ENCODE measurements at places on chromosomes 11 and 22.
A peak's percentile ranks its signal among the peaks of the same experiment; 100 is the strongest.

DNA sequence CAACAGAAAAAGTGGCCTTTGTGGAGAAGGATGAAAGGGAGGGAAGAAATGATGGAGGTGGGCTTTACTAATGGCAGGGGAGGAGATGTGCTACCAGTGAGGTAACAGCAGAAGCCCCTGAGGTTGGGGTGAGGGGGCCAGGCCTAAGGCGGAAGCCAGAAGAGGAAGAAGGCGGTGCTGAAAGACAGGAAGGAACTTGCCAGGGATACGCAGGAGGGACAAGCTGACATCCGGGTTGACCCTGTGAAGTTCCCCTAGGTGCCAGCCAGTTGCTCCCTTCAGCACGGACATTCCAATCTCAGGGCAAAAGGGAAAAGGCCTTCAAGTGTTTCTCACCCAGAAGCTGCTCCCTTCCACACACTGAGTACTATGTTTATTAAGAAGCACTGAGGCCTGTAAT lies 2.3 kb upstream of the TIRAP start:
- DNase-seq: no peak

DNA sequence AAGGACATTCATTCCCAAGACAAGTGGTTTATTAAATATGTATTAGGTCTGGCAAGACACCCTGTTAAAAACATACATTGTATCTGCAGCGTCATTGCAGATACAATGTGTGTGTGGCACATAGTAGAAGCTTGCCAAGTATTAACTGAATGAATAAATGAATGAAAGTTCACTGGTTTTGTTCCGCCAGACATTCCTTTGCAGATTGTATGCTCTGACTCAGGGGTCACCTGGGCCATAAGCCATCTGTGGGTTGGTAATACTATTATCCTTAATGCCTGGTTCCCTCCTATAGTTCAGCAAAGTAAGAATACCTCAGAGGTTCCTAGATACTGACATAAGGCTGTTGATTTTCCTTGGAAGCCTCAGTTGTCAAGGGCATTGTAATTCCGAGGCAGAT lies 377.3 kb upstream of the CCDC90B start:
- no peak for DNase-seq

- DNase-seq: no peak
Observed at GRCh38 chr11:102575012-102575411, 44.5 kb upstream of the MMP7 start.

GRCh38 chr11:60633645-60634044 lies 65.8 kb upstream of the MS4A8 start:
- no peak for DNase-seq

DNA sequence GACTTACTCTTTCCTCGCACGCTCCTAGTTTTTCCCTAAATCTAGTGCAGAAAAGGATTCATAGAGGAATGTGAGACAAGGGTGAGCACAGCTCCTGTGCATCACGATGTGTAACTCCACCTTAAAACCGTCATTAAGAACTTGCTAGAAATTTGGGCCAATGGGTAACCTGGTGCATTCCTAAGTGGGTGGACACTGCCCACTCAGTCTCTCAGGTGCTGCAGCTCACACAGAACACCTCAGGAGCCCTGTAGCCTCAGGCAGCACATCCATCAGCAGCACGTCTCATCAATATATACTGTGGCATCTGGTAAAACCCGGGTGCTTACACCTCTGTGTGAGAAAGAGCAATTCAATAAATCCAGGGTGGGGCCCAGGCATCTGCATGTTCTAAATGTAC lies 12.4 kb downstream of the POU2AF3 start:
- DNase-seq: no peak

DNA sequence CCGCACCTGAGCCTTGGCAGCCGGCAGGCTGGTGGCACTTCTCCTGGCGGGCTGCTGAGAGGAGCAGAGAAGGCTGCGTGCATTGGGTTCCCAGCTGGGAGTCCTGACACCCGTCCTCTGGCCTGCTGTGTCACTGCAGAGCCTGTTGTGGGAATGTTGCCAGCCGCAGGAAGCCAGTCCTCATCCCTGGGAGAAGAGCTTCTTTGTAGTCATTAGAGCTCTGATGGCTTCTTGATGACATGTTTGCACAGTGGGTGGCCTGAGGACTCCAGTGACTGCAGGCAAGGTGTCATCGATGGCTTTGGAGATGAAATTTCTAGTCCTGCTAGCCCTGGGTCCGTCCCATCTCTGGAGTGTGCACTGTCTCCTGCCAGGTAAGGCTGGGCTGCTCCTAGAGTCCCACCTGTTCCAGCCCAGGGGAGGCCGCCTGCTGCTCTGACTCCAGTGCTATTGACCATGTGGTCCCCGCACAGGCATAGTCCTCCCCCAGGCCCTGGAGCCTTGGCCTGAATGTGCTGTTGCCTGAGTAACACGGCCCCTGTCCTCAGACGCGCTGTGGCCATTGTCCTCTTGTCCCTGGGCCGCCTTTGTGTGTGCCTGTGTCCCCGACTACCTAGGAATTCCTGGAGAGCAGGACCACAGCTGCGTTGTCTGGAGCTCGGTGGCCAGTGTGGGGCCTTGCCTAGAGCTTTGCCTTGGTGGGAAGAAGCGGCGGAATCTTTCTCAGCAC lies 129.2 kb downstream of the CACNA1I start:
- DNase-seq: no peak

- DNase-seq: peak; percentile 73
Observed at GRCh38 chr22:39148727-39149535, 3.5 kb downstream of the CBX7 start.

- no peak for DNase-seq
Observed at GRCh38 chr11:125062218-125062930, 731 bp upstream of the SLC37A2 start.

DNA sequence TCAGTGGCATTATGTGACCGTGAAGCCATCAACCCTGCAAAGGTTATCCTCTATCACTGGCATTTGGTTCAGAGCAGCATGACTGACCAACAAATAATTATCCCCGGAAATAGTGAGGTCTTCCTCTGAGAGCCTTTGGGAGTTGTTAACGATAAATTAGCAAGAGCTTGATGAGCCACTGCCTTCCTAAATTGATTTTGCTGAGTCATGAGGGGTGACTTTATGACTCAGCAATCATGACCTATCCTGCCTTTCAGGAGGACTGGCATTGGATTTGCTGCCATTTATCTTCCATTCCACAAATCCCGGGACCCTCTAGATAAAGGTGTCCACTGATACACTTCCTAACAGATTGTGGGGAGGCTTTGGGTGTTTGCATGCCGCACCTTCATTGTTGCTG lies 80.8 kb upstream of the MTNR1B start:
- DNase-seq: no peak

- DNase-seq: no peak
Observed at GRCh38 chr11:126217491-126217890, 5.9 kb downstream of the FAM118B start.

DNA sequence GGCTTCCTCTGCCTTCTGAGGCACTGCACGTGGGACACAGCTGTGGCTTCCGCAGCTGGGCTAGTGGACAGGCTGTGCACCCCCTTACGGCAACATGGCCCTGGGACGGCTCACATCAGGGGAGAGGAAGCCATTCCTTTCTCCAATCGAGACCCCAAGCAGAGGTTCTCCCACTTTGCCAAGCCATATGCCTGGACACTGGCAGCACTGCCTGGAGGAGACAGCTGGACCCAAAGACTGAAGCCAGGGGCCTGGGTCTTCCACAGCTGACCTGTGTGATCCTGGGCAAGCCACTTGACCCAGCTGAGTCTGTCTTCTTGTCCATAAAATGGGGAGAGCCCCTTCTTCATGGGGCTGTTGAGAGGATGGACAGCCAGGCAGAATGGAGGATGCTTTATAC lies 65.4 kb downstream of the SHISAL1 start:
- DNase-seq: no peak

DNA sequence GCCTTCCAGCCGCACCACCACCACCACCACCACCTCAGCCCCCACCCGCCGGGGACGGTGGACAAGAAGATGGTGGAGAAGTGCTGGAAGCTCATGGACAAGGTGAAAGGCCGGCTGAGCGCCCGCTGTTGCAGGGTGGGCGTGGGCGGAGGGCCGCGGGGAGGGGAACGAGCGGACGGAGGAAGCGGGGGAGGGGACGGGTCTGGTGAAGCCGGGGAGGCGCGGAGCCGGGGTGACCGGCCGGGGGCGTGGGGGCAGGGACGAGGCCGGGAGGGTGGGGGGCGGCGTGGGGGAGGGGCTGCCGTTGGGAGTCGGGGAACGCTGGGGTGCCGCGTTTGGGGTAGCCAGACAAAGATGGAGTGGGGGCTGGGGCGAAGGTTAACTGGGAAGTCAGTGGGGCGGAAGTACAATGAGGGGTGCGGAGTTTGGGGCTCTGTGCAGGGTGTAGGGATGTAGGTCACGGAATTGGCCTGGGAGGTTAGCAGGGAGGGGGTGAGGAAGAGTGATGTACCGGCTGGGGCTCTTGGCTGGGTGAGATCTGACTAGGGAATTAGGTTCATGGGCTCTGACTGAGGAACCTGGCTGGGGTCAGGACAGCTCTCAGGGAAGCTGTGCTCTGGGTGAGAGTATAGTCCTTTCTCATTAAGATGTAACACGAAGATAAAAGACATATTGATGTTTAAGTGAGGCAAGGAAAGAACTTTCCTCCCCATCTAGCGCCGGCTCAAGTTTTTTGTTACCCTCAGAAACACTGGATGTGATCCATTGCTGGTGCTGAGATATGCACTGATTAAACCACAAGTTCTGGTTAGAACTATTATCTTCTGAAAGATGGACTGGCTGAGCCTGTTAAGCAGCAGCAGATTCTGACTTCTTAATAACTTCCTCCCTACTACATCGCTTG lies 624 bp downstream of the CBL start:
- DNase-seq: peak; percentile 88

DNA sequence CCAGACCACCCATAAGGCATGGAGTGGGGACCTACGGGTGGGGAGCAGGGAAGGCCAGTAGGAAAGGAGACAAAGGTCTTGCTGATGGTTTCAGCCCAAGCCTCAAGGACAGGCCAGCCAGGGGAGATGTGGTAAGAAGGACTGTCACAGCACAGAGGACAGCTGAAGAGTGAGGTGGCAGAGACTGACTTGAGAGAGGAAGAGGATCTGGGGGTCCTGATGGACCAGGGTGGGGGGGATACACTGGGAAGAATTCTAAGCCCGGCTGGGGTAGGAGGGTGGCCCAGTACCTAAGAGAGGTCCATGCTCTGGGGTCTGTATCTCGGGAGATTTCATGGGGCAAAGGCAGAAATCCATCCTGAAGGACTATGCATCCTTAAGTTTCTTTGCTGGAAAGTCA lies 66.1 kb upstream of the THY1 start:
- no peak for DNase-seq

DNA sequence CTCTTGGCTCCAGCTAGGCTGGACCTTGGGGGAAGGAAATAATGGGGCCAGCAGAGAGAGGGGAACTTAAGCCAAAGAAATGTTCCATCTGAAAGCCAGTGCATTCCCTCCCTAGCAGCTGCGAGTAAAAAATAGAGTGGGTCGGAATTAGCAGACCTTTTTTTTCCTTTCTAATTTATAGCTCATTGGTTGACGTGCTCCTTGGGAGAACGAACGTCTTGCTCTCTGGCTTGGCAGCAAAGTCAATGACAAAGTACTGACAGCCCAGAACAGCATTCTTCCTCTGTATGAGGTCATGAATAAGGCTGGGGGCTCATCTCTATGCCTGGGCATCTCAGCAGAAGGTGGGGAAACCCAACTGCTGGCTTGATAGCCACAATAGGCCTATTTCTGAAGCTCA lies 65.0 kb downstream of the SEZ6L start:
- DNase-seq: no peak

- peak; percentile 56 for DNase-seq
Observed at GRCh38 chr11:23405350-23405937, 545.2 kb upstream of the CCDC179 start.

DNA sequence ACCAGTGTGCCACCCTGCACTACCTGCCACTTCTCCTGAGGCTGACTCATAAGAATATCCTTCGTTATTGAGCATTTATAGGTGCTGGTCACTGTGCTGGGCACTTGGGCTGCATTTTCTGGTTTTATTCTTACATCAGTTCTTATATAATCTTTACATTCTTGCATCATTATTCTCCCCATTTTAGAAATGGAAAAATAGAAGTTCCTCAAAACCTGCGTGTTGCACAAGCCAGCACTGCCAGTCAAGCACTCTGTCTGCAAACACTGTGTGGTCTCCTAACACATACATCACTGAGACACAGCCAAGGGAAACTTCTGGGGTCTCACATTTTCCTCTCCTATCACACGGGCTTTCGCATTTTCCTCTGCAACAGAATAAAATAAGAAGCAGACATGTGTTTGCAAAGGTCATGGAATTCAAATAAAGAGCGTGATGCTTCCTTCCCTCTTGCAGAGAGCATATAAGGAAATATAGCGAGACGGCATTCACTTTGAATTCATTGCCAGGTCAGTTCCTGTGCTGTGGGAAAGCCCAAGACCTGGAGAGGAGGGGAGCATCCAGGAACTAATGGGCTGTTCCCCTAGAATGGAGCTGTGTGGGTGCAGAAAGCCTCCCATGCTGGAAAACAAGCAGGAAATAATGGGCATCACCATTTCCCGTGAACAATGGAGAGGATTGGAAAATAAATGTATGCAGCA lies 73.9 kb upstream of the SEZ6L start:
- no peak for DNase-seq

GRCh38 chr11:94218372-94218771 lies 86.0 kb upstream of the IZUMO1R start:
- no peak for DNase-seq

Measured in aorta (tissue), 5 donors.